ENCODE measurements at places on chromosomes 11 and 22. TPM values are rescaled to one million over a fixed set of nuclear protein-coding genes. Genes with fewer than 3 reads are reported as not detected.

The FXYD6 gene
- 0.37 TPM for total RNA-seq

The PAMR1 gene
- 512 TPM for total RNA-seq

The TCN1 gene
- not detected for total RNA-seq

The SLC22A12 gene
- total RNA-seq: not detected

The RIBC2 gene
- total RNA-seq: 3.0 TPM

The ZNF70 gene
- 3.0 TPM for total RNA-seq

The CLMP gene
- total RNA-seq: 103 TPM

The UCP3 gene
- total RNA-seq: 0.11 TPM

The GPR83 gene
- total RNA-seq: not detected

The SMIM35 gene
- total RNA-seq: not detected

The GNAZ gene
- total RNA-seq: 11.6 TPM

The ACR gene
- not detected for total RNA-seq

The OR8A1 gene
- total RNA-seq: not detected

Measured in uterine smooth muscle cell (primary cell).